ENCODE measurements at places on chromosomes 3 and 15. TPM values are rescaled to one million over a fixed set of nuclear protein-coding genes. Genes with fewer than 3 reads are reported as not detected.

Gene TMED3
- total RNA-seq, result 51.4 TPM

GRCh38 chr3:177946936-177947335 lies 589.3 kb upstream of the KCNMB2 start:
- no peaks in the 10 kb centered on the region for H3K4me1 ChIP-seq
- H3K4me3 ChIP-seq, result no peak overlapping the region
- H3K27me3 ChIP-seq, result no peaks in the 10 kb centered on the region
- no peaks in the 10 kb centered on the region for H3K36me3 ChIP-seq

Gene DPPA4
- 0.53 TPM for total RNA-seq

- no peak for DNase-seq
- H3K4me1 ChIP-seq, result peaks cover 10% of the 10 kb centered on the region
- peak overlapping the region; percentile 64 for H3K4me3 ChIP-seq
- H3K36me3 ChIP-seq, result no peaks in the 10 kb centered on the region
Observed at GRCh38 chr3:45841420-45841756, 531 bp downstream of the LZTFL1 start.

- no peak overlapping the region for H3K27ac ChIP-seq
- no peak for DNase-seq
- H3K4me3 ChIP-seq, result no peak overlapping the region
- H3K27me3 ChIP-seq, result peaks cover 10% of the 10 kb centered on the region
Observed at GRCh38 chr3:186281176-186281575, 80.9 kb downstream of the DGKG start.

Gene TMEM266
- not detected for total RNA-seq

DNA sequence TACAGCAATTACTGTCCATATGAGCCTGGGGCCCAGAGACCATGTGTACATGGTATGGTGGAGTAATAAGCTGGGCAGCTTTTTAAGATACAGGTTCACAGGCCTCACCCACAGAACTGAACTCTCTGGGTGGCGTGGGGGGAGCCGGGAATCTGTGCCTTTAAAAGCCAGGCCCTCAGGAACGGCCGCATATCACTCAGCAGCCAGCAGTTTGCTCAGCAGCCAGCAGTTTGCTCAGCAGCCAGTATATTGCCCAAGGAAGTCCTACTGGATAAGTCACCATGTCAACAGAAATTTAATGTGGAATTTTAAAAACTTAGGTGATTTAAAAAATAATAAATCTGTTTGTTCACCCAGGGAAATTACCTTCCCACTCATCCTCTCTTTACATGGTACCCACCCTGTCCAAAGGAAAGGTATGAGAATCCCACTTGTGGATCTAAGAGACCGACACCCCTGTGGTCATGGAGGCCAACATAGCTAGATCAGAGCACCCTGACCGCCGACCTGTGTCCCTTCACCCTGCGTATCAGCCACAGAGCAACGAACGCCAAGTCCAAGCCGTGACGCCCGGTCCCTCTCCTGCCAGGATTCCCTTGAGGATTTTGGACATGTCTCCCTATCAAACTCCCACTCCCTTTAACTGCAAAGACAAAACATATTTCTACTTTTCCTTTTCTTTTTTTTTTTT lies 95.7 kb upstream of the CHRM5 start:
- no peaks in the 10 kb centered on the region for H3K36me3 ChIP-seq
- H3K27ac ChIP-seq, result no peak overlapping the region
- no peak overlapping the region for H3K4me3 ChIP-seq

Gene GOLGA8H
- not detected for total RNA-seq

DNA sequence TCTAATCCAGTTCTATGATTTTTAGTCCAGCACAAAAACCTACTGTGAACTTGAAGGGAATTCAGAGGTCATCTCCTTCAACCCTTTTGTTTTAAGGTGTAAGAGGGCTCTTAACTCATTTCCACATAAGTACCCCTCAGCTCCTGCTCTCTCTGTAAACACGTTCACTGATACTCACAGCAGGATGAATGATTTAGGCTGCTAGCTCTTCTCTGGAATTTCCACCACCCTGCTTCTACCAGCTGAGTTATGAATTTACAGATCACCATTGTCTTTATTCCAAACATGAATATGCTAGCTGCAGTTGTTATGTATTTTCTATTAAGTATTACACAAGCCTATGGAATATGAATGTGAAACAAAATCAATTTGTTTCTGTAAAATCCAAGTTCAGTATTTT lies 101.3 kb upstream of the NANOGP8 start:
- H3K27me3 ChIP-seq, result no peaks in the 10 kb centered on the region
- no peaks in the 10 kb centered on the region for H3K4me1 ChIP-seq
- H3K36me3 ChIP-seq, result no peaks in the 10 kb centered on the region
- no peak overlapping the region for H3K4me3 ChIP-seq

DNA sequence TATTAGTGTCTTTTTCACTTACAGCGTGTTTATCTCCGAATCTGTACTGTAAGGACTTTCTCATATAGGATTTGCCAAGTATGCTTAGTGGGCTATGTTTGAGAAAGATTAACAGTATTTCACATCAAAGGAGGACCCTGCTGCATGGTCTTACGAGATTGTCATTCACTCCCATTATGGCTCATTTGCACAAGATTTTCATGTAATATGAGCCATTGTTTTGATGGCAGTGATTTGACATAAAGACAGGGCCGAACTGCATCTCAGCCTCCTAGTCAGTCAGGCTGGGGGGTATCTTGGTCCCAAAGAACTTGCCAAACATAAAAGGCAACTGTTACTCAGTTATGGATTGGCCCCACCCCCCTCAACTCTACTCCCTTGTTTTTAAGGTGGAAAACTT lies 205.9 kb downstream of the ZIC1 start:
- no peak for DNase-seq
- no peak overlapping the region for H3K4me3 ChIP-seq
- H3K27me3 ChIP-seq, result no peaks in the 10 kb centered on the region

DNA sequence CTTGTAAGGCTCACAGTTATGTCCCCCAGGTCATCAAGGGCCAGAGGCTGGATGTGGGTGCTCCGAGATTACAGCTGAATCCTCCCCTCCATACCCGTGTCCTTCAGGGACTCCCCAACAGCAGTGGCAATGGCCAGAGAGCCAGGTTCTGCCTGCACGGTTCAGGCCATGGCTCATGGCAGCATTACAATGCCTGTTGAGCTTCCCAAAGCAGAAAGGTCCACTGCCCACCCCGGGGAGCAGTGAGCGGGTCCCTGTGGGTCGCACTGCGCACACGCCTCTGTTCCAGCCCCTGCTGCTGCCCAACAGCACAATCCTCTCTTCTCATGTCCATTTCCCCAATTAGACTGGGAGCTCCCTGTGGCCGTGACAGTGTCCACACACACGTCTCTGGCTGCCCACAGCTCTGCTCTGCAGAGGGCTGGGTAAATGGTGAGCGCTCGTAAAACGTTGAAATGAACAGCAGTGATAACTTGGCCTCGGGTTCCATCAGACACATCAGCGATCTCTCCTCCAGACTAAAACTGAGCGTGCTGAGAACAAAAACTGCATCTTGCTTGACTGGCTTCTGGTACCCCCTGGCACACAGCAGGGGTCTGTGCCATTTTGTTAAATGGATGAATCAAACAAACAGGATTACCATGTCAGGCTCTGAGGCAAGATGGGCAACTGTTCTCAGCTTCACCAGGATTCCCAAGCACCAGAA lies 80.4 kb downstream of the VGLL4 start:
- no peaks in the 10 kb centered on the region for H3K27me3 ChIP-seq
- no peaks in the 10 kb centered on the region for H3K36me3 ChIP-seq
- no peak for DNase-seq
- no peak overlapping the region for H3K27ac ChIP-seq
- no peak overlapping the region for H3K4me3 ChIP-seq

GRCh38 chr3:156644958-156645357 lies 29.4 kb upstream of the TIPARP start:
- peaks cover 17% of the 10 kb centered on the region for H3K4me1 ChIP-seq
- no peaks in the 10 kb centered on the region for H3K27me3 ChIP-seq
- H3K27ac ChIP-seq, result no peak overlapping the region
- no peak for DNase-seq
- no peak overlapping the region for H3K4me3 ChIP-seq

Gene COL6A5
- 4.9 TPM for total RNA-seq

Gene ECE2
- not detected for total RNA-seq

Gene TFG
- total RNA-seq, result 70.6 TPM

Gene RYR3
- not detected for total RNA-seq

DNA sequence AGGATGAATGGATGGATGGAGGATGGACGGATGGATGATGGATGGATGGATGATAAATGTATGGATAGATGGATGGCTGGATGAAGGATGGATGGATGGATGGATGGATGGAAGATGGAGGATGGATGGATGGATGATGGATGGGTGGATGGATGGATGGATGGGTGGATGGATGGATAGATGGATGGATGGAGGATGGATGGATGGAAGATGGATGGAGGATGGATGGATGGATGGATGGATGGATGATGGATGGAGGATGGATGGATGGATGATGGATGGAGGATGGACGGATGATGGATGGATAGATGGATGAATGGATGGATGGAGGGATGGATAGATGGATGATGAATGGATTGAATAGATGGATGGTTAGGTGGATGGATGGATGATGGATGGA lies 210.6 kb upstream of the IGF1R start:
- no peak overlapping the region for H3K4me3 ChIP-seq
- peaks cover 15% of the 10 kb centered on the region for H3K27me3 ChIP-seq
- H3K4me1 ChIP-seq, result no peaks in the 10 kb centered on the region
- no peaks in the 10 kb centered on the region for H3K36me3 ChIP-seq

- peaks cover 6% of the 10 kb centered on the region for H3K36me3 ChIP-seq
- peaks cover 27% of the 10 kb centered on the region for H3K4me1 ChIP-seq
- H3K4me3 ChIP-seq, result no peak overlapping the region
- H3K27me3 ChIP-seq, result no peaks in the 10 kb centered on the region
- DNase-seq, result no peak
Observed at GRCh38 chr15:75840659-75841058, 2.6 kb upstream of the UBE2Q2 start.
